ENCODE measurements at places on chromosomes 2 and 18.

GRCh38 chr2:138494265-138494966 lies 7.2 kb upstream of the SPOPL start:
- DNase-seq: no peak

- no peak for DNase-seq
Observed at GRCh38 chr2:38533180-38533579, 69.5 kb downstream of the HNRNPLL start.

- no peak for DNase-seq
Observed at GRCh38 chr18:56330366-56331110, 307.9 kb downstream of the TXNL1 start.

DNA sequence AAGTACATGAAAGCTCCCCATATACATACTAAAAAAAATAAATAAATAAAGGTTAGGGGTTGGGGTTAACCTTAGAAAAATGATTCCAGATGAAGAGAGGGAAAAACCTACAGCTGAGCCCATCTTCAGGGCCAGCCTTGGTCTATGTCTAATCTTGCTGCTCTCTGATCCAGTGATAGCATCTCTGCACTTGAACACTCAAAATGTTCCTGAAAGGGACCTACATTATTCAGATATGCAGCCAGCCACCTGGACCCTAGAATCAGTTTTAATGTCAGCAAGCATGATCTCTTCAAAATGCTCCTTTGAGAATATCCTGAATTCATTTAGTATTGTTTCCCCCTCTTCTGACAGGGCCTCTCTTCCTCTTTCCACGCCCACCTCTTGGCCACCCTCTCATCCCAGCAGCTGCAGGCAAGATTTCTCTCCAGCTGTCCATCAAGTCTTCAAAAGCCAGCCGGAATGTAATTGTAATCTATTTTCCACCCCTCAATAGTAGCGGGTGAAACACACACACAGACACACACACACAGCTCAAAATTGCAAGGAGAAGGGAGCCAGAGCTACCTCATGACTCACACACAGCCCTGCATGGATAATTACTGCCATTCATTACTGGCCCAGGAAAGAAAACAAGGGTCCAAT lies 135.5 kb downstream of the MYO3B start:
- DNase-seq: no peak

DNA sequence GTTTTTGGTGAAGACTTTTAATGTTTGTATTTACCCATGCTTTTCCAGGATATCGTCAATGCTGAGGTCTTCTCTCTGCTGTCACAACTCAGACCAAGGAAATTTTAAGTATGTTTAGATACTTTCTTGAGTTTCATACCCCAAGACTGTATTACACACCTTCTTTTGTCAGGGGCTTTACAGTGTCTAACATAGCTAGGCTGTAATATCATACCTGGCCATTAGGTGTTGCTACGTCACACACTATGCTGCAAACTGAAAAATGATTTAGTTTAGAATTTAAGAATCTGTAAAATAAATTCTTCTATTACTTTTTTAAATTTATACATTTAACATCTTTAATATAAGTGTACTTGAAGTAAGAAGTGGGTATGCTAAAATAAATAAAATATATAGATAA lies 358.4 kb upstream of the NRP2 start:
- DNase-seq: no peak

- no peak for DNase-seq
Observed at GRCh38 chr18:13756261-13756660, 29.8 kb downstream of the RNMT start.

- DNase-seq: no peak
Observed at GRCh38 chr2:8115966-8116365, 565.9 kb upstream of the ID2 start.

DNA sequence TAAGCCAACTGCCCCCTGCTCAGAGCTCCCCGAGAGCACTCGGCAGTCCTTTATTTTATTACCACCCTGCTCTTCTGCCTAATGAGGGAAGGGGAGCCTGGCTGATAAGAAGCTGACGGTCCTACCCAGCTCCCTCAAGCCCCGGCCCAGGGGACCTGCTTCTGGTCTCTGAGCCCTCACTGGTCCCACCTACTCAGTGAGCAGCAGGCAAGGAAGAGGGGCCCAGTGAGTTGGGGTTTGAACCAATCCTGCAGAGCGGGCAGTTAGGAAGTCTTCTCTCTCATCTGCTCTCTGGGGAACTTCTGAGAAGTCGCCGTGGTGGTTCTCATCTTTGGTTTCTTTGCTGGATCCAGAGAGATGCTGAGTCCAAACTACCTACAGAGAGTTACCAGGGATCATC lies 218.9 kb downstream of the NDUFA10 start:
- DNase-seq: no peak

DNA sequence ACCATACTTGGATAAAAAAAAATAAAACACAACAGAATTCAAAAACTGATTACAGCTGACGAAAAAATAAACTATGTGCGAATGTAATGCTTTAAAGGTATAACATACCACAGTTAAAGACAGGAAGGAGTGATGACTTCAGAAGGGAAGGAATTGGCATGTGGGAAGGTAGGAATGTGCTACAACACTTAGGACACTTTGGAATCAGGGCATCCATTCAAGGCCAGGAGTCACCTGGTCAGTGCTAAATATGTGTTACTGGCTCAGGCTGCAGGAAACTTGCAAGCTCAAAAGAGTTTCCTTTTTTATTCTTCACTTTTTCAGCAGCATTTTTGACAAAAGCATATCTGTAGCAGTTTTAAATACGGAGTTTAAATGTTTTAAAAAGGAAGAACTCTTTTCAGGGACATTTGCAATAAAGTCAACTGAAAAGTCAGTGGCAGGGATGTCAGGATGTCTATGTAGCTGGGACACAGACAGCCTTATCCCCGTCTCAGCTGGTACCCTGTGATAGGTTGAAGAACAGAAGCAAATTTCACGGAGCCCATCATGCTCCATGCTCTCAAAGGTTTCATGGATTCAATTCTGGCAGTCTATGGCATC lies 138.0 kb upstream of the KLHL14 start:
- DNase-seq: no peak

- no peak for DNase-seq
Observed at GRCh38 chr2:23283653-23284052, 101.3 kb upstream of the KLHL29 start.

DNA sequence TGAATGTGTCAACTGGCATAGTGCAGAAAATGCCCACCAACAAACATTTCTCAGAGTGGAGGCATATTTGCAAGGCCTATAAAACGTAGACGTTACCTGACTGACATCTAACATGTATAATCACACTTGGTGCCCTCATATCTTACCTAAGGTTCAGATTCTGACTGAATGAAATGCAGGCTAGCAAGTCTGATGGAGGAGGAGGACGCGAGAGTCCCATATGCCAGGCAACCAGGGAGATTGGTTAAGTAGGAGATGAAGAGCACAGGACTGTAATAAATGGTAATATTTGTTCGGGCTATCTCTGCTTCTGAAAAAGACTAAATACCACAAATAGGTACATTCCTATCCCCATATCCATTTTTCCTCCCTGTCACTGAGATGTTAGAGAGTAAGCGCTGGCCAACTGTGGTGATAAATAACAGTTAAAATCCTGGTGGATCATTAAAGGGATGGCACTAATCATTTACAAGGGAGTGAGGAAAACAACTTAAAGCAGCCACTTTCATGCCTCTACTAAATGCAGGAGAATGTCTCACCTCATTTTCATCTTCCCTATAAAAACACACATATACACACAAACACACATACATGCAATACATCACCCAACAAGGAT lies 217.2 kb downstream of the TMEM163 start:
- no peak for DNase-seq

GRCh38 chr2:41904459-41904858 lies 143.4 kb upstream of the PKDCC start:
- DNase-seq: no peak

All from activated T-helper 1 cell treated with anti-CD3 and anti-CD28 coated beads, Interleukin-2, amount 50 U/mL, for 16 hours (primary cell).